WTC11 (cell line): ENCODE measurements at places on chromosomes 11 and 22. TPM values are rescaled to one million over a fixed set of nuclear protein-coding genes. Genes with fewer than 3 reads are reported as not detected.

- no peaks in the 10 kb centered on the region for H3K27me3 ChIP-seq
- DNase-seq = no peak
- H3K4me1 ChIP-seq = peaks cover 5% of the 10 kb centered on the region
- H3K36me3 ChIP-seq = peaks cover 3% of the 10 kb centered on the region
- peak overlapping the region; percentile 32; the same call in 1 of the 2 replicates for H3K27ac ChIP-seq
Measured at GRCh38 chr22:24162436-24162835, 18.9 kb upstream of the SUSD2 start.

DNA sequence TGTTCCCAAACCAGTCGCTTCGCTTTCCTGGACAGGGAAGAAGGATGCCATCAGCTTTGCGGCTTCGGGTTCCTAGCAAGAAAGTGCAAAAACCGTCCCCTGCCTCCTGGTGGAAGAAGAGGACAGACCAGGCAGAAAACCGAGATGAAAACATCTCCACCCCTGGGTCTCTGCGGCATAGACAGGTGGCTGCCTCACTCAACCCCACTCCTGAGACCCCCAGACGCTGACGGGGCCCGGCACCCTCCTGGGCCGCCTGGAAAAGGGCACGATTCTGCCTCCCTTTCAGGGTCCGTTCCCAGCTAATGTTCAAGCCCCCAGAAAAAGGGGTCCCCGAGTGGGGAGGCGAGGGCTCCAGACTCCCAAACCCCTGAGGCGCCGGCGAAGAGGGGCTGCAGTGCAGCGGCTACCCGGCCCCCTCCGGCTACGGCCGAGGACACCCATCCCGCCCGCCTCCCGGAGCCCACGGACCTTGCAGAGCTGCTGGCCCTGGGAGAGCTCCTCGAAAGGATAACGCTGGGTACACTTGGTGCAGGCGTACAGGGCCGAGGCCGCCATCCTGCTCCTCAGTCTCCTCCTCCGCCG is 569 bp downstream of the FAM76B start:
- H3K27me3 ChIP-seq = no peaks in the 10 kb centered on the region
- peaks cover 33% of the 10 kb centered on the region for H3K36me3 ChIP-seq
- H3K4me3 ChIP-seq = peak overlapping the region; percentile 99
- peaks cover 30% of the 10 kb centered on the region for H3K4me1 ChIP-seq
- DNase-seq = peak; percentile 44

Gene CSNK2A3
- total RNA-seq = 0.96 to 1.4 TPM (median 1.1 TPM) in 3 replicates

Gene DKK3
- 17.6 to 21.3 TPM (median 20.6 TPM) in 3 replicates for total RNA-seq

- H3K27ac ChIP-seq = no peak overlapping the region
- H3K36me3 ChIP-seq = no peaks in the 10 kb centered on the region
- H3K27me3 ChIP-seq = no peaks in the 10 kb centered on the region; the same call in 1 of the 2 replicates
- no peaks in the 10 kb centered on the region for H3K4me1 ChIP-seq
Measured at GRCh38 chr22:39745789-39746188, 147.8 kb downstream of the ENTHD1 start.

Gene MS4A6E
- total RNA-seq = not detected in 3 replicates

- H3K36me3 ChIP-seq = peaks cover 9% of the 10 kb centered on the region; the same call in 1 of the 2 replicates
- no peak for DNase-seq
- H3K27ac ChIP-seq = no peak overlapping the region
- H3K4me3 ChIP-seq = no peak overlapping the region
Measured at GRCh38 chr11:108431997-108432396, 35.3 kb downstream of the C11orf65 start.

DNA sequence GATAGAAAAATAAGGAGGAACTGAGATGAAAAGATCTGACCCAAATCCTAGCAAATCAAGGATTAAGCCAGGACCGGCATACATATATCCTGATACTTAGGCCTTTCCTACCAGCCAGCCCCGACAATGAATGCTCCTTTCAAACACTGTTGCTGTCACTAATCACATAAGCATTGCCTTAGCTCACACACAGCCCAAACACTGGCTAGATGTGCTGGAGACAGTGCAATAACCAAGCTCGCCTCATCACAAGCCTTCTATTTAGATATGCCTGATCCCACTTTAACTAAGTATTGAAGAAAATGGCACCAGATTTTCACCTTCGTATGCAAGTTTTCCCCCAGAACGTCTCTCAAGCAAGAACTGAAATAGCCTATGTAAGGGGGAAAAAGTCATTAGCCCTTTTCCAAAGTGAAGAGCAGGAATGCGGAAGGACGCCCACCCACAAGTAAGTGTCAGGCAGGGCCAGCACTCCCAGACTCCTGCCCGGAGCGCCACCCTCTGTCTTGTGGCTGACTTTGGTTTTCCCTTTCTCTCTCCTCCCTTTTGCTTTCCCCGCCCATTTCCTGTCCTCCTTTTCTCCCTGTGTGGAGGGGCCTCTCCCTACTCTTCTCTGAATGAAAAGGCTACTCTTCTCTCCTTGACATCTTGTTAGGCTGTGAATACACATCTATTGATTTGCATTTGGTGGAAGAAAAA is 8.9 kb upstream of the OPCML start:
- peak; percentile 79 for DNase-seq
- H3K27me3 ChIP-seq = no peaks in the 10 kb centered on the region
- H3K4me1 ChIP-seq = peaks cover 68% of the 10 kb centered on the region

DNA sequence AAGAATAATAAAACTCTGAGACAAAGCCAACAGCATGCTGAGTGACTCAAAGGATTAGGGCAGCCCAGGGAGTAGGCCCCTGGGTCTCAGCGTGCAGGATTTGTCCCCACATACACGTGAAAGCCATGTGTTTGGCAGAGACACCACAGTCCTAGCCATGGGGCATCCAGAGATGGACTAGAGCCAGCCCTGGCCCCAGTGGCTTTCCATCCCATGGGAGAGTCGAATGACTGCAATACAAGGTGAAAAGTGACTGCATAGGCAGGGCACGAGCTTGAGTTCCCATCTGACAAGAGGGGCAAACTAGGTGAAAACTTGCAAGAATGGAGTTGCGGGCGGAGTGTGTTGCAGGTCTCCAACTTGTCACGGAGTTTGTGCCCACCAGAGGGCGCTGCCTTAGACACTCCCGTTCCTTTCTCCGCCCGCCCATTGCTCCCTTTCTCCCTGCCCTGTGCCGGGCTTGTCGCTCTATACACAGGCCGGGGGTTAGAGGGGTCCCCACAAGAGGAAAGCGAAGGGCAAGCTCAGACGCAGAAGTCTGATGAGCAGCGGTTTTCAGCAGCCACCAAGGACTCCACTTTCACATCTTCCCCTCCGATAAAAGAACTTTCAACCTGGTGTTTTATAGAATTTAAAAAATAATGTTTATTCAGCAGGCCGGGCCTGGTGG is 24.2 kb downstream of the TSKU start:
- H3K4me3 ChIP-seq = no peak overlapping the region
- peaks cover 5% of the 10 kb centered on the region; the same call in 1 of the 2 replicates for H3K36me3 ChIP-seq
- no peaks in the 10 kb centered on the region; the same call in 1 of the 2 replicates for H3K27me3 ChIP-seq

Gene PANX1
- total RNA-seq = 21.9 to 22.9 TPM (median 22.2 TPM) in 3 replicates

DNA sequence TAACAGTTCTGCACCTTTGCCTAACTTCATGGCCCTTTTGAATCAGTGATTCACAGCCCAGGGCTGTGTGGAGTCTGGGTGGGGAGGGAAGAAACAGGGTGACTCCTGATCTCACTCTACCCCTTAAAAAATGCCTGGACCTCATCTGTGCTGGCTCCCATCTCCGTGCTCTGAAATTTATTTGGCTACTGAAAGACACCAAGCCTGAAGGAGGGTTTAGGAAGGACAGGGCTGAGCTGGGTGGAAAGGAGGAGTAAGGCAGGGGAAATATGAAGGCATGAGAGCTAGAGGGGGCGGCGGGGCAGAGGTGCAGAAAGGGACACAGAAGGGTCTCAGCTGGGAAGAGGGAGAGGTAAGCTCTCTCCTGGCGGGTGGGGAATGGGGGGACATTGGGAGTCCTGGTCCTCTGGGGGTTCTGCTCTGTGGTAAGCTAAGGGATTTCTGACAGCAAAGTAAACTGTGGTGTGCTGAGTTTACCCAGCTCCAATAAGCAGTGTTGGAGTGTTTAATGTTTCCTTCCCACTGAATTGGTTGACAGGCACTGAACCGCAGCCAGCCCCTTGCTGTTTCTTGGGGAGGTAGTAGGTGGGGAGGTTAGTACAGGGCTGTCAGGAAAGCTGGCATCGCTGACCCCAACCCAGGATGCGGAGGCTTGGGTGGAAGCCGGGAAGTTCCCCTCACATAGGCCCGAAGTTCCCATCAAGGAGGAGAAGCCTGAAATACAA is 71.1 kb downstream of the RPUSD4 start:
- H3K36me3 ChIP-seq = no peaks in the 10 kb centered on the region
- no peak overlapping the region for H3K4me3 ChIP-seq
- DNase-seq = no peak
- H3K27ac ChIP-seq = peak overlapping the region; percentile 19; the same call in 1 of the 2 replicates
- peaks cover 31% of the 10 kb centered on the region for H3K4me1 ChIP-seq

GRCh38 chr11:75565916-75566762 is 4.1 kb downstream of the SERPINH1 start:
- peak overlapping the region; percentile 91 for H3K27ac ChIP-seq
- H3K27me3 ChIP-seq = no peaks in the 10 kb centered on the region
- no peak for DNase-seq
- H3K4me3 ChIP-seq = peak overlapping the region; percentile 31
- H3K36me3 ChIP-seq = peaks cover 49% of the 10 kb centered on the region

DNA sequence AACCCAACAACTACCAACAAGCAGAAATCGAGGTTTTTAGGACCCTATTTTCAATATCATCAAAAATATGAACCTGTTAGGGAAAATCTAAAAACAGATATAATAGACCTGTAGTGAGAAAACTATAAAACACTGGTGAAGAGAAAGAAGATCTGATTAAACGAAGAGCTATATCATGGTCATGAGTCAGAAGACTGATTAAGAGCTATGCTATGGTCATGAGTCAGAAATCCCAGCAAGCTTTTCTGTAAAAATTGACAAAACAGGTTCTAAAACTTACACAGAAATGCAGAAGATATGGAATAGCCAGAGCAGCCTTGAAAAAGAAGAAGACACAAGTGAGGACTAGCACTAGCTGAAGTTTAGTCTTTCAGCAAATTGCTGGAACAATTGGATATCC is 345.0 kb downstream of the TBC1D22A start:
- peaks cover 18% of the 10 kb centered on the region for H3K4me1 ChIP-seq
- no peak overlapping the region for H3K4me3 ChIP-seq
- H3K27ac ChIP-seq = no peak overlapping the region
- no peak for DNase-seq
- no peaks in the 10 kb centered on the region for H3K27me3 ChIP-seq

DNA sequence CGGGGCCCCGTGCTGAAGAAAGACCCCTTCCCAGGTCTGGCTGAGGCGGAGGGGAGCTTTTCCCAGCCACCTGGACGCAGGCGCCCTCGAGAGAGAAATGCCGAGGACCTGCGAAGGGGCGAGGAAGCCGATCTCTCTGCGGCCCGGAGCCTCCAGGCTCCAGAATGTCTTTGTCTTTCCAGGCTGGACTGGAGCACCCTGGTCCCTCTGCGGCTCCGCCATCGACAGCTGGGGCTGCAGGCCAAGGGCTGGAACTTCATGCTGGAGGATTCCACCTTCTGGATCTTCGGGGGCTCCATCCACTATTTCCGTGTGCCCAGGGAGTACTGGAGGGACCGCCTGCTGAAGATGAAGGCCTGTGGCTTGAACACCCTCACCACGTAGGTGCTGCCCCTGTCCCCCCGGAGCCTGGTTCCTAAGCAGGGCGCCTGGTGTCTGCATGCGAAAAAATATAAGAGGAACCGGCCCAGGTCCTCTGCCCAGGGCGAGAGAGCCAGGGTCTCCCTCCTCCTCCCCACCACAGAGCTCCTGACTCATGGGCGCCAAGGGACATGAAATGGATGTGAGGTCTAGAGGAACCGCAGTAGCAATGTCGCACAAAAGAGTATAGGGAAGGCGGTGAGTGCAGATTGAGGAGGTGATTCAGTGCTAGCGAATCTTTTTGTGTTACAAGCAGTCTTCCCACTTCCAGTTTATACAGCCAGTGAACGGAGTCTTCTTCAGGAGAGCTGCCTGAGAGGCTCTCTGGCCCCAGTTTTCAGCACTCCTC is 11.0 kb downstream of the GLB1L2 start:
- H3K36me3 ChIP-seq = no peaks in the 10 kb centered on the region
- no peak overlapping the region for H3K27ac ChIP-seq
- H3K27me3 ChIP-seq = no peaks in the 10 kb centered on the region; the same call in 1 of the 2 replicates
- H3K4me3 ChIP-seq = no peak overlapping the region
- H3K4me1 ChIP-seq = no peaks in the 10 kb centered on the region; the same call in 1 of the 2 replicates
- DNase-seq = no peak

- no peak for DNase-seq
- peaks cover 29% of the 10 kb centered on the region for H3K27me3 ChIP-seq
- no peak overlapping the region for H3K27ac ChIP-seq
- H3K4me3 ChIP-seq = no peak overlapping the region
- peaks cover 13% of the 10 kb centered on the region for H3K4me1 ChIP-seq
Measured at GRCh38 chr22:50676661-50677492, 4.3 kb downstream of the SHANK3 start.

Gene PATE4
- not detected in 3 replicates for total RNA-seq

Gene ELP4
- 14.6 to 21.2 TPM (median 15.6 TPM) in 3 replicates for total RNA-seq

Gene FJX1
- 8.3 to 12.0 TPM (median 11.0 TPM) in 3 replicates for total RNA-seq

DNA sequence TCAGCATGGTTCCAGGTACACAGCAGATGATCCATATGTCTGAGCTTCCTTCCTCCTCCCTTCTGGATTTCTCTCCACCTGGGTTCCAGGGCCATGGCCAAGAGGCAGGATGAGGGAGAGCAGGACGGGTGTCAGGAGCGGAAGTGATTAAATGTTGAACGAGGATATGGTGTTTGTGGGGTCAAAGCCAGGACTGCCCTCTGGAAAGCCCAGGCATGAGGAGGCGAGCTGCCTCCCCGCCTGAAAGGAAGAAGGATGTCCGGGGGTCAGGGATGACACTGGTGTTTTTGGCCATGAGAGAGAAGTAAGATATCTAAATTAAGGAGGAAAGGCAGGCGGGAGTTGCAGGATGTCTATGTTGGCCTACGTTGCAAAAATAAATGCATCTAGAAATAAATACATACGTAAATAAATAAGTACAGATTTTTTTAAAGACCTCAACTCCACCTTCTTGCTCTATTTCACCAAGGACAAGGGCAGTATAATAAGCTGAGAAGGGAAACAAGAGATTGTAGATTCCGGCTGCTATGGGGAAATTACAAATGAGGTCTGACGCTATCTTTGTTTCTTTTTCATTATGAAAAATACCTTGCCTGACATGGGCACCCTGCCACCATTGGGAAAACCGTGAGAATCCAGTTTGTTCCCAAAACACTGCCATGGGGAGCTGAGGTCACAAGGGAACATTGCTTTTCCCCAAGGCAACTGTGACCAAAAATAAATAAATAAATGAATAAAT is 27.6 kb upstream of the LIPT2 start:
- H3K4me1 ChIP-seq = no peaks in the 10 kb centered on the region
- no peak overlapping the region for H3K4me3 ChIP-seq
- DNase-seq = no peak
- H3K27ac ChIP-seq = no peak overlapping the region
- H3K27me3 ChIP-seq = no peaks in the 10 kb centered on the region; the same call in 1 of the 2 replicates
- no peaks in the 10 kb centered on the region for H3K36me3 ChIP-seq

Gene MB
- total RNA-seq = 0.50 to 1.0 TPM (median 0.60 TPM) in 3 replicates

Gene DDTL
- total RNA-seq = 3.6 to 5.8 TPM (median 3.6 TPM) in 3 replicates
